ENCODE measurements at places on chromosomes 5 and 9. TPM values are rescaled to one million over a fixed set of nuclear protein-coding genes. Genes with fewer than 3 reads are reported as not detected.

Gene PFN3
- total RNA-seq: not detected

Gene ERBIN
- total RNA-seq: 62.6 TPM

DNA sequence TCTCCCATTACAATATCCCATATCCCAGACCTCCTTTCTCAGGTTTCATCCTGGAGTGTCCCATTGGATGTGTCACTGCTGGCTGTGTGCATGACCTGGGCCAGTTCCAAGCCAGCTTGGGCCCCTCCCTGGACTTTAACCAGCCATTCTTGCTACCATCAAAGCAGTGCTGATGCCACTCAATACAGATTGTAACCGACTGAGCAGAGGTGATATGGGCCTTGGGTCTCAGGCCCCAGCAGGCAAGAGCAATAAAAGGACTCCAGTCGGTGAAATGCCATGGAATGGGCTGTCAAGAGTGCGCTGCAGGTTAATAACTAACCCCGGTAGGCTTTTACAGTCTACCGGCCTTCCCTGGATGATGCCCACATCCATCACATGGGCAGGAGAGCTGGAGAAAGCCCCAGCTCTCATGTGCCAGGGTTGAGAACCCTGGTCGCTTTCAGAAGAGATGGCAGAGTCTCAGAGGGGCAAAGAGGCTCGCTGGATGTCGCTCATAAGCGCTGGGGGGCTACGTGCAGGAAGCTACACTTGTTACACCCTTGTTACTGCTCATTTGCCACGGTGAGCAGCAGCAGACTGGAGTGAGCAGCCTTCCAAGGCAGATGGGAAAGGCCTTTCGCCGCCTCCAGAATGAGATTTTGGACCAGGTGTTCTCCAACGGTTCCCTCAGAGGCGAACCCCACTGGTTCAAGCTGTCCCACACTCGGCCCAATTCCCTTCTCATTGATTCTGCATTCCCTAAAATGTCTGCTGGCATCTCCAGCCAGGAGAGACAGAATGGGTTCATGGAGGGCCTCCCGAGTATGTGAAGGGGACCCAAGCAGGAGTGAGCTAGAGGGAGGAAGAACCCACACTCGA lies 13.2 kb downstream of the EPB41L4B start:
- peak; percentile 65 for DNase-seq

- DNase-seq: no peak
Observed at GRCh38 chr5:7014611-7015010, 301.4 kb downstream of the TENT4A start.

DNA sequence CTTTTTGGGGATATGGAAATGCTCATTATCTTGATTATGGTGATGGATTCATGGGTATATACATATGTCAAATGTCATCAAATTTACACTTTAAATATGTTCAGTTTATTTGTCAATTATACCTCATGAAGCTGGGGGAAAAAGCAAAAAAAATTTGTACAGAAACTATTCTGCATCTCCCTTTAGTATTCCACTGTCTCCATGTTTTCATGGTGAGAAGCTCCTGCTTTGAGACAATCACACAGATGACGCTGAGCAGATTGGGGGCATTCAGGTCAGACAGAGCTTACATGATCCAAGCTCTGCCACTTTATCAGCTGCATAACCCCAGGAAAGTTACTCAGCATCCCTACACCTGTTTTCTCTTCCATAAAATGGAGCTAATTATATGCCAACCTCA lies 101.5 kb downstream of the PLPPR1 start:
- no peak for DNase-seq

All from stomach (tissue), 19 donors.